Gastrocnemius medialis (tissue), 4 donors: ENCODE measurements at places on chromosomes 16 and 17.

DNA sequence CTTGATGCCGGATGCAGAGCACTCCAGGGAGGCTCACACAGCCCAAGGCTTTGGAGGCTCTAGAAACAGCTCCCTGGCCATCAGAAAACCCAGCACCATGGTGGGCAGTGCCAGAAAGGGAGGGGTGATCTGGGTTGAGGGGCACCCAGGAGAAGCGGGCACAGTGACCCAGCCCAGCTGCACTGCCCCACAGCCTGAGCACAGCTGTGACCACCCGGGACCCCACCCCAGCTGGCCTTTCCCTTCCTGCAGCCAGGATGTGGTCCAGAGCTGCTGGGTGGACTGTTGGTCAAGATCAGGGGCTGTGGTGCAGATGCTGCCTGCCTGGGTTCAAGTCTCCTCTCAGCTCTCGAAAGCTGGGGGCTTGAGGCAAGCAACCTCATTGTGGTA, 223.1 kb downstream of the ZNF423 start:
- DNase-seq, result no peak

DNA sequence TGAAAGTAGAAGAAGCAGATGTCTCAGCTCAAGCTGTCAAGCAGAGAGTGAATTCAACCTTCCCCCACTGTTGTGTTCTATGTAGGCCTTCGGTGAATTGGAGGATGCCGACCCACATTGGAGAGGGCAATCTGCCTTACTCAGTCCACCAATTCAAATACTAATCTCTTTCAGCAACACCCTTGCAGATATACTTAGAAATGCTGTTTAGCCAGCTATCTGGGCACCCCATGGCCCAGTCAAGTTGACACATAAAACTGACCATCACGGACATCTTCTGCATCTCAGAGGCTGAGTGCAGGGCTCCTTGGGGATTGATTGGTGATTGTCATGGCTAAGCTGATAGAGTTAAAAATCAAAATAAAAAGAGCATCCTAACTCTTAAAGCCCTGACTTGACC, 58.3 kb downstream of the IRX3 start:
- no peak for DNase-seq

- DNase-seq, result no peak
Measured at GRCh38 chr16:53061701-53062159, 6.9 kb downstream of the CHD9 start.

DNA sequence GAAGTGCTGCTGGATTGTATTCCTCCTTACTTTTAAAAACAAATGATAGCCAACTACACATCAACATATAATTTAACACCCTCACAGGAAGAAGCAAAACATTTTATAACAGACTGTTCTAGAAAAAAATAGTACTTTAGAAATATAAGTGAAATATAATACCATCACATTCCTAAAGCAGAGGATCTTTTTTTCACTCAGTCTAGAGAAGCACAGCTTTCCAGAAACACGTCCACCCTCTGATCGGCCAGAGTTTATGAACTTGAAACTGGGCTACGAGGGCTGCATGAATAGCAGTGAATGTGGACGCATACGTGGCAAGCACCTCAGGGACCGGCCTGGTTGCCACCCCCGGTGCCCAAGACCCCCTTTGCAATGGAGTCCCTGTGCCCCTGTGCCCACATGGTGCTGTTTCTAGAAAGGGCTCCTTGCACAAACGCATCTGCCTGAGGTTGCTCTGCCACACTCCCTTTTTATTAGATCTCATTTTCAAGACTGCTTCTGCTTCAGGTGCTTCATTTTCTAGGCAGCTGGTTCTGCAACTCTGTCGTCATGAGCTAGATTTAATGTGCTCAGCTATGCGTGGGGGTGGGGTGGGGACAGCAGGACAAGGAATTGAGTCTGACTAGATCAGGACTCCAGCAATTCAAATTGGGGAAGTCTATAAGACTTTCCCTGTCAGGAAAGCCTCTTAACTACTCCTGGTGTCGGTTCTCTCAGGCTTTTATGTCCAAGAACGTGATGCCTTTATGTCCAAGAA, 29.1 kb upstream of the ERN1 start:
- no peak for DNase-seq

DNA sequence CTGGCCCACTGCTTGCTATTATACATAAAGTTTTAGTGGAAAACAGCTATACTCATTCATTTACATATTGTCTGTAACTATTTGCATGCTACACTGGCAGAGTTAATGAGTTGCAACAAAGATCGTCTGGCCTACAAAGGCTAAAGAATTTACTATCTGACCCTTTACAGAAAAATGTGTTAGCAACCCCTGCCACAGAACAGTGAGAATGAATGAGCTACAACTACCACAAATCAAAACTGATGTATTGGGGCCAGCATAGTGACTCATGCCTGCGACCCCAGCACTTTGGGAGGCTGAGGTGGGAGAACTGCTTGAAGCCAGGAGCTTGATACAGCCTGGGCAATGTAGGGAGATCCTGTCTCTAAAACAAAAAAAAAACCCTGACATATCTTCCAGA, 92.7 kb downstream of the MYH11 start:
- DNase-seq, result no peak

- DNase-seq, result no peak
Measured at GRCh38 chr17:53696286-53696685, 126.4 kb upstream of the KIF2B start.

DNA sequence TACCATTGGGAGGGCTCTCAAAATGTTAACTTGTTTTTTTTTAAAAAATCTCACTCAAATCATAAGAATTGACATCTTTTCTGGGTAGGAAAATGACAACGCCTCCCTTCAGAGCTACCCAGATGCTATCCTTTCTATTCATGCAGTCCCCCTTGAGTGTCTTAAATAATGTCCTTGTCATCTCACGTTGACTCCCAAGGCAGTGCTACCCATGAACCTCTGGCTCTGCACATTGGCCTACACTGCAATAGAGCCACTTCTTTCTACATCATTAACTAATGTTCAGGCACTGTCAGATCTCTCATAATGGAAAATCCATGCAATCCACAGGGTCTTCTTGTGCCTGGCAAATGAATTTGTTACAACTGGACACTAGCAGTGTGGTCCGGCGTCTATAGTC, 569.8 kb upstream of the ZFHX3 start:
- DNase-seq, result no peak

DNA sequence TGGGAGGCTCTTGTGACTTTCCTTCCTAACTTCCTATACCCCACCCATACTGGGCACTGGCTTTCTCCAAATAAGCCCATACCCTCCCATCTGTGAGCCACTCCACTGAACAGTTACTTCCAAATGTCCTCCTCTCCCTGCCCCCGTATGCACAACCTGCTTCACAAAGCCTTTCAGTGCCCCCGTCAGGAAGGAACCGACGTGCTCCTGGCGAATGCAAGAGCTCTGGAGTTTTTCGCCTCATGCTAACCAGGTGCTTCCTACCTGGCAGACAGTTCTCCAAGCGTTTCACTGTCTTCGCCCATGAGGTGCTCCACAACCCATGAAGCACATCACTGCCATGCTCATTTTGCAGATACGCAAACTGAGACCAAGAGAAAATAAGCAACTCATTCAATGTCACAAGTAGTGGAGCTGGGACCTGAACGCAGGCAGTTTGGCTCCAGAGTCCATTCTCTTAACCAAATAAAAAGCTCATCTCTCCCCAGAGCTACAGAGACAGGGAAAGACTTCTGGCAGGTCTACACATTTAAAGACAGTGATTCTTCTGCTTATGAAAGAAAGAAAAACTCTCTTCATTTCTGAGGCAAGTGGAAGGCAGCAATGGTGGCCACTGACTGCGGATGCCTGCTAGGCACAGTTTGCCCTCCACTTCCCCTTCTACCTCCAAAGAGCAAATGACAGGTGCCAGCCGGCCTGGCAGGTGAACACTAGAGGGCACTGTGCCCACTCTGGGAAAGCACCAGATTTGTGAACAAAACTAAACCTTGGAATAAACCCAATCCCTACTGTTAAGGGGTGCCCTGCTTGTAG, 23.8 kb downstream of the SPHK1 start:
- DNase-seq, result peak; percentile 65

GRCh38 chr17:17982801-17983200, 10.1 kb downstream of the DRC3 start:
- DNase-seq, result no peak

DNA sequence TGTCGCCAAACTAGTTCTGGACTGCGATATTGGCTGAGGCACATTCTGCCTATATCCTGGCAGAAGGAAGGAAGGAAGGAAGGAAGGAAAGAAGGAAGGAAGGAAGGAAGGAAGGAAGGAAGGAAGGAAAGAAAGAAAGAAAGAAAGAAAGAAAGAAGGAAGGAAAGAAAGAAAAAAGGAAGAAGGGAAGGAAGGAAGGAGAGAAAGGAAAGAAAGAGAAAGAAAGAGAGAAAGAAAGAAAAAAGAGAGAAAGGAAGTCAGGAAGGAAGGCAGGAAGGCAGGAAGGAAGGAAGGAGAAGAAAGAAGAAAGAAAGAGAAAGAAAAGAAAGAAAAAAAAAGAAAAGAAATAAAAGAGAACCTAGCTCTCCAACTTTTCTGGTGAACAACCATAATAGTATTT, 587.1 kb downstream of the RBFOX1 start:
- DNase-seq, result no peak

DNA sequence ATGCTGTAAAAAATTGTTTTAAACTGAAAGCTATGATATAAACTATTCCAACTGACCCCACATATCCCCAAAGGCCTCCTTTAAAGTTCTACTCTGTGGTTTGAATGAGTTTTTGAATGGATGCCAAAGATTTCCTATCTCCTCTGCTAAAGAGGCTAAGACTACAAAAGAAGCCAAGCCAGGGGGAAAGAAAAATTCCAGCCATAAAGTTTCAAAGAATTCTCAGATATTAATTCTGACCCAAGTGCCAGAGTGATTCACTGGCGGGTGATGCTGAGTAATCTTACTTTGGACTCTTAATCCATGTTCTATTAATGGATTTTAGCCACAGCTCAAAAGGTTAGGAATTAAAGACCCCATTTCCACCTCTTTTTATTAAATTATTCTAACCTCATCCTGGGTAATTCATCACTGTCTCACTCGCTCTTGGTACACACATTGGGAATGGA, 60.7 kb downstream of the HS3ST3A1 start:
- DNase-seq, result no peak

DNA sequence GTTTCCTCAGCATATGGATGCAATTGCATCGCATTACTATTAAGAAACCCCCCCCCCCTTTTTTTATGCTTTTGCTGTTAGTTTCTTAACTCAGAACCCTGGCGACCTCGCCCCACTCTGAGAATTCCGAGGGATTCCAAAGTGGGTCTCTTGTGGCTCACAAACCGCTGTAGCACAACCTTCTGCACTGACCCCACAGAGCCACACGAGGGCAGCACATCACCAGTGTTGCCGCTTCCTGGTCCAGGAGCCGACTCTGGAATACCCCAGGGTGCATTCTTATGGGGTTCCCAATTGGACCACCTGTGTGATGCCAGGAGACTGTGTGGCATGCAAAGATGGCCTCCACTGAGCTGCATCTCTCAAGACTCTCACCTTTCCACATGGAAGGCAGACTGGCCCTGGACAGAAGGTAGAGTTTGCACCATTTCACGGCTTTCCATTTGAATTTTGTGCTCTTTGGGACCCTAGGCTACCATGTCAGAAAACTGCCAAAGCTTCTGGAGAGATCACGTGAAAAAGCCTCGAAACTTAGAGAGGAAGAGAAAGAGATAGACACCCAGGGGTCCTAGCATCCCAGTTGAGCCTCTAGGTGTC, 432.7 kb upstream of the ASIC2 start:
- DNase-seq, result no peak

GRCh38 chr16:87897521-87898505, 28.5 kb upstream of the SLC7A5 start:
- no peak for DNase-seq

GRCh38 chr16:30546115-30546514, 11.5 kb upstream of the ZNF747 start:
- DNase-seq, result no peak

DNA sequence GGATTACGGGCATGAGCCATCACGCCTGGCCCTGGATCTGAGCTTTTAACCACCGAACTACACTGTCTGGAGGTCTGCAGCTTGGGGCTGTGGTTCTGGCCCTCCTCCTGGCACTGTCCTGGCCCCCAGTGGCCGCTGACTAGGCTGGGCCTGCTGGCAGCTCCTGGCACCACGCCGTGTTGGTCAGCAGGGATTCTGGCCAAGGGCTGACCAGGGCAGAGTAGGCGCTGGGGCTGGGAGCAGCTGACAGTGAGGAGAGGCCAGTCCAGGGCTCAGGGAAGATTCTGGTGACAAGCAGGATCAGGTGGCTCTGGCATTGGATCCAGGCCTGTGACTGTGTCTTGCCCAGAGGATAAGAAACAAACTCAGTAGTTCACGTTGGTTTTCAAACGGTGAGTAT, 14.6 kb downstream of the EEF2K start:
- DNase-seq, result peak; percentile 95

- DNase-seq, result no peak
Measured at GRCh38 chr17:55607731-55608341, 96.6 kb upstream of the SMIM36 start.

DNA sequence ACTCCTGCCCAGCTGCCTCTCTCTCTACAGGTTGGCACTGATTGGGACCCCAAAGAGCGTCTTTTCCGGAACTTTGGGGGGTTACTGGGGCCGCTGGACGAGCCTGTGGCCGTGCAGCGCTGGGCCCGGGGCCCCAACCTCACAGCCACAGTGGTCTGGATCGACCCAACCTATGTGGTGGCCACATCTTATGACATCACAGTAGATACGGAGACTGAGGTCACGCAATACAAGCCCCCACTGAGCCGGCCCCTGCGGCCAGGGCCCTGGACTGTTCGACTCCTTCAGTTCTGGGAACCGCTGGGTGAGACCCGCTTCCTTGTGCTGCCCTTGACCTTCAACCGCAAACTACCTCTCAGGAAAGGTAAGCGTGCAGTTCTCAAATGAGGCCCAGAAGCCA, 12.3 kb downstream of the XYLT2 start:
- peak; percentile 5 for DNase-seq

DNA sequence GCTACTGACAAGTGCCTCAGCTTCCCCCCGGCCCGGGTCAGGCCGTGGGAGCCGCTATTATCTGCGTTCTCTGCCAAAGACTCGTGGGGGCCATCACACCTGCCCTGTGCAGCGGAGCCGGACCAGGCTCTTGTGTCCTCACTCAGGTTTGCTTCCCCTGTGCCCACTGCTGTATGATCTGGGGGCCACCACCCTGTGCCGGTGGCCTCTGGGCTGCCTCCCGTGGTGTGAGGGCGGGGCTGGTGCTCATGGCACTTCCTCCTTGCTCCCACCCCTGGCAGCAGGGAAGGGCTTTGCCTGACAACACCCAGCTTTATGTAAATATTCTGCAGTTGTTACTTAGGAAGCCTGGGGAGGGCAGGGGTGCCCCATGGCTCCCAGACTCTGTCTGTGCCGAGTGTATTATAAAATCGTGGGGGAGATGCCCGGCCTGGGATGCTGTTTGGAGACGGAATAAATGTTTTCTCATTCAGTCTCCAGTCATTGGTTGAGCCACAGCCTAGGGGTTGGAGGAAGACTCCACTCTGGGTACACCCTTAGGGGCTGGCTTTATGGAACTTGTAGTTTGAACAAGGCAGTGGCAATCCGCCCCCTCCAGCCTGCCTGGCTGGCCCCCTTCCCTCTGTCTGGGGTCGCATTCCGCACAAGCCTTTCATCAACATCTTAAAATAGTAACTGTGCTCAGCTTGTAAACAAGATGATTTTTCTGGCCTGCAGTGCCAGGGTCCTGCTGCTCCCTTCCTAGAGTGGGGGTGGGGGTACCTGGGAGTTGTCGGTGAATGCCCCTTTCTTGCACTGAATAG, 4.1 kb downstream of the SYNGR2 start:
- peak; percentile 41 for DNase-seq

- peak; percentile 38 for DNase-seq
Measured at GRCh38 chr17:57243171-57243622, 13.1 kb upstream of the MSI2 start.

- no peak for DNase-seq
Measured at GRCh38 chr17:82957469-82957795, 117.6 kb upstream of the ZNF750 start.

- DNase-seq, result no peak
Measured at GRCh38 chr17:58136669-58137279, 11.4 kb upstream of the OR4D1 start.
